ENCODE measurements at places on chromosomes 1 and 21.
A peak's percentile ranks its signal among the peaks of the same experiment; 100 is the strongest.

DNA sequence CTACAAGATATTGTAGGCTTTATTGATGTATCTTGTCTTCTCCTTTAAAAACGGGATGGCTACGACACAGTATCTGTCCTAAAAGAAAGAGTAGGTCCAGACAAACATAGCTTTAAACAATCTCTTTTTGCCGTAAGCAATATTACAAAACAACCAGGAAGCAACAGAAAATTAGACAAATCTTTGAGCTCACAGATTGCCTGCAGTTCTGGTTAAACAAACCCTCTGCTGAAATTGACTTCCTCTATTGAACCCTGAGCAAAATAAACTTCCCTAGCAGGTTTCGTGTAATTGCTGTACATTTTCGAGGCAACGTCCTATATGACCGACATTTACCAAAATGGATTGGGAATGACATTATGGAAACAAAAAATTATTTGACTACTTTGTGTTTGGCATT is 50.6 kb downstream of the CHML start:
- DNase-seq, result no peak

GRCh38 chr21:42614811-42615351 is 38.5 kb upstream of the PDE9A start:
- peak; percentile 61 for DNase-seq

DNA sequence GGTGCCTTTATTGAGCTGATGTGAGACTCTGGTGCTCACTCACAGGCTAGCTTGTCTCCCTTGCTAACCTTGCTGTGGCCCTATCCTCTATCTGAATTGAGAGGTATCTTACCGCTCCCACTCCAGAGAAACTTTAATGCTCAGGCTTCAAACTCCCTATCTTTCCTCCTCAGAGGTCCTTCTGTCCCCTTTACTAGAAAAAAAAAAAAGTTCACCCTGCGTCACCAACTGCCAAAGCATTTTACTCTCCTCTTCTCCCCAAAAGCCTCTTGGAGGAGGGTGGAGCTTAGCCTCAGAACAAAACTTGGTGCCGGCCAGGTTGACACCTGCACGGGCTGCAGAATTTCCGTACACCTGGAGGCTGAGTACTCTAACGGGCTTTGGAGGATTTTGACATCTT is 55.1 kb downstream of the ATP2B4 start:
- DNase-seq, result no peak

- DNase-seq, result no peak
These were observed 452.6 kb downstream of the PTBP2 start for GRCh38 chr1:97174039-97174704.

GRCh38 chr1:175536921-175537320 is 206.5 kb downstream of the TNR start:
- no peak for DNase-seq

DNA sequence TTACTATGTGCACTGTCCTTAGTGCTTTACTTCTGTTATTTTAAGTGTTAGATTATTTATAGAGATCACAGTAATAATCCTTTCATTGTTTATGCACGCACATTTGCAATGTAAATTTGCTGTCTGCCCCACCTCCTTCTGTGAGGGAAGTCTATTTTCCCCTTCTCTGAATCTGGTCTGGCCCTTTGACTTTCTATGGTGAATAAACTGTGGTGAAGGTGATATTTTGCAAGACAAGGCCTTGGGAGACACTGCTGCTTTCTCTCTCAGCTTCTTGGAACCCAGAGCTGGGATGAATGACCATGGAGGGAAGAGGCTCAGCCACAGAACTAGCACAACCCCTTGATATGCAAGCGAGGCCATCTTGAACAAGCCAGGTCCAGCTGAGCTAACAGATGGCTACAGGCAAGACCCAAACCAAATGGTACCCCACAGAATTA is 156.3 kb downstream of the ST6GALNAC3 start:
- no peak for DNase-seq

DNA sequence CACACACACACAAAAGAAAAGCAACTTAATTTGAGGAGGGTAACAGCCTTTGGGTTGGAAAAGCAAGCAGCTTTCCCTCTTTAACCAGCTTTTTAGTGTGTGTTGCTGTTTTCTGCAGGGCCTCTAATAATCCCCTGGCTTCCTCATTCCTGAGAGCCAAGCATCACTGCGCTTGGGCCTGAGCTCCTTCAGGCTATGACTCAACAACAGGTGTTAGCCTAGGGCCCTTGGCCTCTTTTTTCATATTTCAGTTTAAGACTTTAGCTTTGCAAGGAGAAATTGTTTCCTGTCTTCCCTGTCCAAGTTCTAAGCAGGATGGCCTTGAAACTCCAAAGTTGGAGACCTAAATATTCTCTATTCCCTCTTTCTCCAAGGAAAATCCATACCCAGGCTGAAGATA is 26.2 kb upstream of the SNX27 start:
- no peak for DNase-seq

DNA sequence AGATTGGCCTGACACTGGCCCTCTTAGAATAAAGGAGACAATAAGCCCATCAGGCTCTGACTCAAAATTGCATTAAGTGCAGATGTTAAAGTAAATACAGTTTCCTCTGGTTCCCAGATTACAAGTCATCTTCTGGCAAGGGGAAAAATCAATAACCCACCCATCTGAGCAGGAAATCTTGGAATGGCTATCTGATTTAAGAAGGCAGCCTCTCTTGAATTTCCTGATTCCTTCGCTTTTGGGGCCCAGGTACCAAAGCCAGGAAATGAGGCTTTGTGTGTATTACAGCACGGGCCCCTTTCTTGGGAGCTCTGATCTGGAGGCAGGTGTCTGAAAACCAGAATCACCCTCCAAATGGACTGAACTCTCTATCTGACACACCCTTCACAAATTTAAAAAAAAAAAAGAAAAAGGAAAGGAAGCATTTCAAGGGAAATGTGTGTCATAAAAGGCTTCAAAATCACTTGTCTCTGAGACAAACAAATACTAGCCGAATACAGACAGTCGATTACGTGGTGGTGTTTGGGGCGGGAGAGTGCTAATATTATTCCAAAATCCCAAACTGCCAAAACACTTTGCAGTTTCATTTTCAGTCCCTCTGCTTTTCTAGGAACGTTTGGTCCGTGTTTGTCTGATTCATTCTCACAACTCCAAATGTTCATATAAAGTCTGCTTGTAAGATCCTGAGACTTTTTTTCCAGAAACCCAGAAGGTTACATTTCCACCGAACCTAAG is 240.9 kb upstream of the CAMK1G start:
- no peak for DNase-seq

DNA sequence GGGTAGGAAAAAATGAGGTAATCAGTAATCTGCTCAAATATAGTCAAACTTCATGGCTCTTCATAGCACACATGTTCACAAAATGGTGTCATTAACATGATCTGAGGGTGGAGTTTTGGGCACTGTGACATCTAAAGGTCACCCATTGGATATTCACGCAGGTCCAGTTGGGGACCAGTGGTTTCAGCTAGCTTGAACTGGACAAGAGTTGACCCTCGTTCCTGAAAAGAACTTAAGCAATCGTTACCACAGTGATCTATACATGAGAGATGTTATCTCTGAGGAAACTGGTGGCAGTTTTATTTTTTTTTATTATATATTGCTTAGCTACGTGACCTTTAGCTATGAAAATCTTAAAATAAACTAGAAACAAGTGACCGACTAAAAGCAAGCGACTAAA is 3.0 kb upstream of the OR2C3 start:
- no peak for DNase-seq

Measured in activated T-cell treated with anti-CD3 and anti-CD28 coated beads, Interleukin-2, amount 50 U/mL, for 1 hour (primary cell).